GM23248 (cell line): ENCODE measurements at places on chromosomes 12 and 14. TPM values are rescaled to one million over a fixed set of nuclear protein-coding genes. Genes with fewer than 3 reads are reported as not detected.

The CSRNP2 gene
- total RNA-seq = 21.4 and 22.0 TPM in 2 replicates

The AKAP3 gene
- 0.22 and 0.89 TPM in 2 replicates for total RNA-seq

The AVPR1A gene
- total RNA-seq = not detected in 2 replicates

The MAP3K9 gene
- not detected in 2 replicates for total RNA-seq

The CABP1 gene
- total RNA-seq = not detected in 2 replicates

The CLEC14A gene
- total RNA-seq = 0.63 TPM in 1 of 2 replicates, not detected in the other

The APOF gene
- total RNA-seq = not detected in 2 replicates

The HOXC12 gene
- not detected in 2 replicates for total RNA-seq

The BIN2 gene
- total RNA-seq = not detected in 2 replicates

The ATF1 gene
- total RNA-seq = 21.1 and 24.0 TPM in 2 replicates

The FGF23 gene
- total RNA-seq = not detected in 2 replicates

The CEBPE gene
- not detected in 2 replicates for total RNA-seq

The ERP27 gene
- total RNA-seq = not detected in 2 replicates

The LTB4R gene
- total RNA-seq = 1.4 and 2.4 TPM in 2 replicates
